ENCODE measurements at places on chromosomes 6 and 20.
A peak's percentile ranks its signal among the peaks of the same experiment; 100 is the strongest.

DNA sequence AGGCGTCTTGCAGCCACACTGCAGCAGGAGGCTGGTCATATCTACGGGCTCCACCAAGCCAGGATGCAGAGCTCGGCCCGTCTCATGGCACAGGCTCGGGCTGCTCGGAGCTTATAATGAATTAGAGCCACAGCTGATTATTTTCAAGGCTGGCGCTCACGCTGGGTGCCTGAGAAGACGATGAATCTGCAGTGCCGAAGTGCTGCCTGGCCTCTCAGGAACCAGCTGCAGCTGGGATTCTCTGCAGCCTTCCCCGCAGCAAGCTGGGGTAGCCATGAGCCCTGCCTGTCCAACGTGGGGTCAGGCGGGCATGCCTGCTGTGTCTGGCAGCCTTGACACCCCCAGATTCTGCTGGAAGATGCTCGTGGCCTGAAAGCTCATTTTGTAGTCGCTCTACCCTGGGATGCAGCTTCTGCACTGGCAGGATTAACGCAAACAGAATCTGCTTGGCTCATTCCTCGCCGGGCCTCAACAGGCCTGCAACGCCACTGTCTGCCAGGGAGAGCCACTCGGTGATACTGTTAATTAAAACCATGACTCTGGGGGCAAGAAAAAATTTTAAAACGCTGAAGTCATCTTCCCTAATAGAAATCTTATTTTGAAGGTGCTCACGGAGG lies 104.3 kb downstream of the CDH26 start:
- no peak for DNase-seq

DNA sequence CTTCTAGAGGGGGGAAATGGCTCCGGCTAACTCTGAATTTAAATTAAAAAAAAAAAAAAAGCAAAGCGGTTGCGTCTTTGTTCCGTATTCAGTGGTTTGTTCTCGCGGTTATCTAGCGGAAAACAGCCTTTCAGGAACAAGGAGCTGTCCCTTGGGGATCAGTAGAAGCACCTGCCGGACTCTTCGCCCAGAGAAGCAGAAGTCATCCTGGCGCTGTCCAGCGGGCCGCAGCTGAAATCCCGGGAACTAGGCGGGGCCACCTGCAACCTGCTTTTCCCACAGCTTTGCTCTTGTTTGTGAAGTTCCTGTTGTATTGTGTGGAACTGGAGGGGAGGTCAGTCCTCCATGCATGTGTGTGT lies 43.9 kb upstream of the GJE1 start:
- no peak for DNase-seq

- DNase-seq = no peak
These were observed 105.3 kb downstream of the FOXF2 start for GRCh38 chr6:1494671-1495070.

GRCh38 chr6:21005816-21006570 lies 471.7 kb downstream of the CDKAL1 start:
- no peak for DNase-seq

DNA sequence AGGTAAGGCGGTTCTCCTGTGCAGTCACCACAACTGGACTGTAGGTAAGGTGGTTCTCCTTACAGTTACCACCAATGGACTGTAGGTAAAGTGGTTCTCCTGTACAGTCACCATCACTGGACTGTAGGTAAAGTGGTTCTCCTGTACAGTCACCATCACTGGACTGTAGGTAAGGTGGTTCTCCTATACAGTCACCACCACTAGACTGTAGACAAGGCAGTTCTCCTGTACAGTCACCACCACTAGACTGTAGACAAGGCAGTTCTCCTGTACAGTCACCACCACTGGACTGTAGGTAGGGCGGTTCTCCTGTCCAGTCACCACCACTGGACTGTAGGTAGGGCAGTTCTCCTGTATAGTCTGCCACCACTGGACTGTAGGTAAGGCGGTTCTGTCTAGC lies 212.3 kb downstream of the TFAP2A start:
- DNase-seq = no peak

DNA sequence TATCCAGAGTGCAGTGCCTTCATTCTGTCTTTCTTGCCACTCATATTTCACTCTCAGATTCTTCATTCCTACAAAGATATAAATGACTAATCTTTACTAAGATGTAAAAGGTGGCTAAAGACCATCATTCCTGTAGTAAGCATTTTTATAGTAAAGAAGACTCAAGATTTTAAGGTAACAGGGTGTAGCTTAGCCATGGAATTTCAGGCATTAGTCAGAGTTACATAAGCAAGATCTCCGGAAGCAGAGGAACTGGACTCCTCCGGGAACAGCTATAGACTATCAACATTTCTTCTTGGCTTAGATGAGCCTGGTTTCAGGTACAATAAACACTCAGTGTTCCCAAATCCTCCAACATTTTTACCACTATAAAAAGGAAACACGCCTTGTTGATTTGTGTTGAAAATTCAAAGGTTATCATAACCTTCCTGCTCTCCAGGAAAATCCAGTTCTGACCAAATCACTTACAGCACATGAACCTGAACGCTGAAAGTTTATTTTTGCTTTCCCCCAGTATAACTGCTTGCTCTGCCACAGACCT lies 23.7 kb downstream of the SERPINB1 start:
- no peak for DNase-seq

GRCh38 chr6:119470893-119471542 lies 121.5 kb upstream of the MAN1A1 start:
- DNase-seq = no peak

- no peak for DNase-seq
These were observed 157.9 kb downstream of the LY86 start for GRCh38 chr6:6746333-6746969.

GRCh38 chr6:146161664-146162063 lies 132.8 kb downstream of the GRM1 start:
- no peak for DNase-seq

- DNase-seq = no peak
These were observed 171.4 kb upstream of the QKI start for GRCh38 chr6:163243083-163243482.

DNA sequence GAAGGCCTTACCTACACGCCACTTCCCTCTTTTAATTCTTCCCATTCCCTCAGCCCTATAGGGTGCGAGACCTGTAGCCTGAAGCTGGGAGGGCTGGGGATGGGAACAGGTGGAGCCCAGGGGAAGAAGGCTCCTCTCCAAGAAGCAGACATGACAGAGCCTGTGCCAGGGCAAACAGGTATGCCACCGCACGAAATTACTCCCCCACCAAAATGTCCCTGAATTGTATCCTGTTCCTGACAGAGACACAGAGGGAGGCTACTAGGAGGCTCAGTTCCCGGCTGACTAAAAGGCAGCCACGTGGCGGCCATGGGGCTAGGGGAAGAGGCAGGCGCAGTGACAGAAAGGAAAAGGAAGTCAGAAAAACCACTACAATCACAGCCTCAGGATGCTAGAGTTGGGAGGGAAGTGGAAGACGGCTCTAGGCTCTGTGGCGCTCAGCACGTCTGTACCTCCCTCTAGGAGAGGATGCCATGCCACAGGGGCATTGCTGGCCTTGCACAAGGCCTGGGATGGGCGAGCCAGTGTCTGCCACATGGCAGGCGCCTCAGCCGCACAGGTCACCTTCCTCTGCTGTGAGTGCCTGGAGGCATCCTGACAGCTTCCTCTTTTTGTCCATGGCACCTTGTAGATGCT lies 27.7 kb downstream of the TFEB start:
- peak; percentile 24 for DNase-seq

DNA sequence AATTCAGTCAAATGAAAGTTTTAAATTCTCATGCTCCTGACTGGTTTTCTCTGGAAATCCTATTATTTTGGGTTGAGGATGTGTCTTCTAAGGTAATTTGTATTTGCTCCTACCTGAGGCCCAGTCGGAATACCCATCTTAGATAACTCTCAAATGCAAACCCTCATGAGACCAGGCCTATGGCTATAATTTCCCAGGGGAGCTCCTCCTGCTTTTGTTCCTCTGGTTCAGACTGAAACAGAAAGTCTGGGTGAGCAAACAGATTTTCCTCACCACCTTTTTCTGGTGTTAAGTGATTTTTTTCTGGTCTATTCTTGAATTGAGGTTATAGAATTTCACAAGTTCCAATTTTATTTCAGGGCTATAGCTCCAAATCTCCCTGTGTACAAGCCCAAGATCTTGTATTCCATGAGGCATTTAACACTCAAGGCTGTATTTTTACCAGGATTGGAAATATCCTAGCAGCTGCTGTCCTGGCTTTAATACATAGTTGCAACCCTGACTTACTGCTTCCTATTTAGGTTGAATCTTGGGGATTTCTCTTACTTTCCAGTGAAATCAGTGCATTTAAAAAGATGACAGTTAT lies 169.1 kb upstream of the PTCHD4 start:
- no peak for DNase-seq

DNA sequence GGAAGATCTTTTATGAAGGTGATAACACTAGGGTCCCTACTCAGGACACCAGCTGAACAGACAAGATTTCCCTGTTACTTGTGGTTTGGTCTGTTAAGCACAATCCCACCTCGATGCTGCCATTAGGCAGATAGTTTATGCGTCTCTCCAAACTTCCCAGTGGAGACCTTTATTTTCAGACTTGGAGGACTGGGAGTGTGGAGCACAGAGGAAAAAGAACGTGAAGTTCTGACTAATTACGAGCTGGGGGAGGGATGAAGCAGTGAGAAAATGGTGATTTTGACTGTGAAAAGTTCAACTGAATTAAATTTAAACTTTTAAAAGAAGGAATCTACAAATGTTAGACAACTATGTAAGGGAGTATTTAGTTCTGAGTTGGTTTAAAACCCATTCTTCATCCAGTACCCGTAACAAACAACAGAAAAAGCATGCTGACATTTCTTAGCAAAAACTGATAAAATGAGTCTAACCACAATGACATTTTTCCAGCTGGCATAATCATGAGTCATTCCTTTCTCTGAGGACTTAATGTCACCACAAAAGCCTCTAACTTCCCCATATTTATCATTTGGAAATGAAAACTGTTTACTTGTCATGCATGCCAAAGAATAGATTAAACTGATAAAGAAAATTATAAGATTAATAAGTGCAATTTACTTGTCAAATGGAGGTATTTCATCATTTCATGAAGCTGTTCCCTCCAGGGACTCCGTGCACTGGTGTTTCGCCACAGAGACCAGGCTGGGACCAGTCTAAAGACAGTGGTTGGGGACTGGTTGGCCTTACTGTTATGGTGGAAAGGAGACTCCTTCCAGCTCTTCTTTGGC lies 113.3 kb upstream of the SSTR4 start:
- no peak for DNase-seq

- DNase-seq = no peak
These were observed 41.4 kb downstream of the MYT1 start for GRCh38 chr20:64205611-64206026.

GRCh38 chr6:46584586-46584985 lies 68.0 kb downstream of the CYP39A1 start:
- DNase-seq = no peak

DNA sequence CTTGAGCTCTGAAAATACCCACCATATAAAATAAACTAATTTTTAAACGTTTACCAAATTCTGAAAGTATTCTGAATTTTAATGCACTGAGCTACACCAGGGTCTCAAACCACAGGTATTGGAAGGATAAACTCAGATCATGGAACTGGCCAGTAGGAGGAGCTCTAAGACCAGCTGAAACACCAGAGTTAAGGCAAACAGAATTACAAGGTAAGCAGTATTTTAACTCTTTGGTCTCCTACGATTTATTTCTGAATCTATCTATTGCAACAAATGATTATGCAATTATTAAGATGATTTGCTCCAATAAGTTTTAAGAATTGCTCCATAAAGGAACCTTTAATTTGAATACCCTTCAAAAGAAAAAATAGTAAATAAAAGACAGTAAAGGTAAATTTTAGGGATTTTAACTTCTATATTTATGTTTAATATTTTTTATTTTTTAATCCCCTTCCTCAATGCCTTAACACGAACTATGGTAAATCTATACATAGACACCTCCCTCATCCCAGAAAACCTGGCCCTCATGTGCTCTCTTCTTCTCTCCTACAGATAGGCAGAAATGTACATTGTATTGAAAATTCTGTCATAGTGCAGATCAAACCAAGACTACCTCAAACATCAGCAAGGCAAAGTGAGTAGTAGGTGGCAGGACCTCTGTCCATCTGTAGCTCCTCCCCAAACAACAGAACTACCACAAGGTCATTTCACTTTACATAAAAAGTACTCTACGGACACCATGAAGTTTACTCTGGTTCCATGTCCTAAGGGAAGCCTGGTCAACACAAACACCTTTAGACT lies 58.4 kb downstream of the SMLR1 start:
- DNase-seq = peak; percentile 67

- DNase-seq = no peak
These were observed 11.6 kb upstream of the F13A1 start for GRCh38 chr6:6331946-6332601.

DNA sequence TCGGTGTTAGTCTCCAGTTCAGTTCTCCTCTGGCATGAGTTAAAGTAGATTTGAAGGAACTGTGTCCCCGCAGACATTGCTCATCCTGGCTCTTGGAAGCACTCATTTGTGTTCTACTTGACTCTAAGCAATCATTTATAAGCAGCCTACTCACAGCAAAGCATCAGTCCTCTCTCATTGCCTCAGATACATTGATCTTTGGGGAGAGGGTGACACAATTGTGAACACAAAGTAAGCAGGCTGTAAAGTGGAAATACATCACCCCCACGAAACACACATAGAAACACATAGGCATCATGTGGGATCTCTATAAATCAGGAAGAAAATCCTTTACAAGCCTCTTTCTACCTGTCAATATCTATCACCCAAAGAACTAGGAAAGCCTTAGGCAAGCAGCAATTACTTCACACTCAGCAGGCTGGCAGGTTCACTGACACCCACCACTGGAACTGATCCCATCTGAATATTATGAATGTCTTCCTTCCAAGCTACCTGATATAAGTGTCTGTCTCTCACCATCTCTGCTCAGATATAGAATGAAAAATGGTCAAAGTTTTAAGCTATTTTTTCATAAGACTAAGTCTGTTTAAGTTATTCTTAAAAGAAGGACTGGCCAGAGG lies 675.8 kb downstream of the HACE1 start:
- no peak for DNase-seq

DNA sequence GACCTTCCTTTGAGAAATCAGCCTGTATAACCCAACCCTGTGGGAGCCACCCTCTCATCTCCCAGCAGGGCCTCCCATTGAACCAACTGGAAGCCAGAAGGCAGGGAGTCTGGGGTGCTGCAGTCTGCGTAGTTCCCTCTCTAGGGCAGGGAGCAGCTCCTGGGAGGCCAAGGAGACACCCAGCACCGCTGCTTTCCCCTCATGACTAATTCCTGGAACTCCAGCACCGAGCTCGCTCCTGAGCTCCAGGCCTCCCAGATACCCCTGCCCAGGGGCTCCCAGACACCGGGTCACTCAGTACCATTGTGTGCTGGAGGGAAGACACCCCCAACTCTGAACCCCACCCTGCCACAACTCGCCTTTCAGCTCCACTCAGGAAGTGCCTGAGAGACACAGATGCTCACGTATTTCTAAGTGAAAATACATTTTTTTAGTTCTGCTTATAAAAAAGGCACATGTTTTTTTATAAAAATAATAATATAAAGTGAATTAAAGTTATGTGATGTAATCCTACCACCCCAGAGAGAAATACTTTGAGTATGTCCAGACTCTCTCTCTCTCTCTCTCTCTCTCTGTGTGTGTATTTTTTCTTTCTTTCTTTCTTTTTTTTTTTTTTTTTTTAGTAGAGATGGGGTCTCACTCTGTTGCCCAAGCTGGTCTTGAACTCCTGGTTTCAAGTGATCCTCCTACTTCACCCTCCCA lies 17.5 kb downstream of the PIM1 start:
- DNase-seq = no peak

GRCh38 chr6:84516154-84516553 lies 248.2 kb downstream of the TBX18 start:
- DNase-seq = no peak

- DNase-seq = no peak
These were observed 6.9 kb downstream of the SGK2 start for GRCh38 chr20:43565758-43566104.

- no peak for DNase-seq
These were observed 82.7 kb downstream of the SAMD3 start for GRCh38 chr6:130140084-130140483.

GRCh38 chr6:38407192-38407591 lies 232.5 kb downstream of the BTBD9 start:
- no peak for DNase-seq
